NCI-H2081 (cell line): ENCODE measurements at places on chromosomes 3 and 15.

DNA sequence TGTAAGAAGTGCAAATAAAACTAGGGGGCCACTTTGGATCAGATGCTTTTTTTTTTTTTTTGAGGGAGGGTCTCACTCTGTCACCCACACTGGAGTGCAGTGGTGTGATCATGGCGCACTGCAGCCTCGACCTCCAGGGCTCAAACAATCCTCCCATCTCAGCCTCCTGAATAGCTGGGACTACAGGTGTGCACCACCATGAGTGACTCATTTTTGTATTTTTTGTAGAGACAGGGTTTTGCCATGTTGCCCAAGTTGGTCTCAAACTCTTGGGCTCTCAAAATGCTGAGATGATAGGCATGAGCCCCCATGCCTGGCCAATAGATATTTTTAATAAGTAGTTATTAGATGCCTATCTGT, 20.8 kb downstream of the CCR1 start:
- no peak for DNase-seq

GRCh38 chr3:74801924-74802323, 187.5 kb upstream of the CNTN3 start:
- no peak for DNase-seq

GRCh38 chr3:35724106-35724505, 84.8 kb downstream of the ARPP21 start:
- no peak for DNase-seq

GRCh38 chr3:148184798-148185197, 512.9 kb upstream of the AGTR1 start:
- DNase-seq = no peak

- no peak for DNase-seq
These were observed 202.0 kb upstream of the IL12A start for GRCh38 chr3:159786489-159787177.

DNA sequence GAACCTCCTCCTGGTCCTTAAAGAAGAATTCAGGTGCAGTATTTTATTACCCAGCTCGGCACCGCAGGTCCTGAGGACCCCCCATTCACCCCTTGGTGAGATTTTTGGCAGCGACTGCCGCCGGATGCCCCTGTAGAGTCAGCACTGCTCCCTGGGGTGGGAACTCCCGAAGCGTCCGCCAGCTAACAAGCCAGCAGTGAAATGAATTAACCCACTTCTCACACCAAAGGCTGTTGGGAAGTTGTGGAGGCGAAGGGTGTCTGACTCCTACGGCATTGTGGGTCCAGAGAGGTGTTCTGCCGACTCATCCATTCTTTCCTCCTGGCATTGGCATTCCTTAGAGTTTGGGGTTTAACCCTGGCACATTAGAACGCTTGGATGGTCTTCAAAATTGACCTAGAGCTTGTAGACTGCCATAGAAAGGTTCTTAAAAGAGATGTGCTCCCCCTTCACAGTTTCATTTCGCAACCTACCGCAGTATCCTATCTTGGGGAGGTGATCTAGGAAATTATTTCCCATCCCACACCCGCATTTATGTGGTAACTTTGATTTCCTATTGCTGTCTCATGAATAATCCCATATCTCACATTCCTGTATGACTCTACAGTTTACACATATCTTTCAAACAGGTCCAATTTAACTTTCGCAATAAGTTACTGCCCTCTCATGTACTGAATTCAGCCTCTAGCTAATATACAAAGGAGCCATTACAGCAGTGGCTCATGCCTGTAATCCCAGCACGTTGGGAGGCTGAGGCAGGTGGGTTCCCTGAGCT, 879 bp upstream of the EIF5A2 start:
- DNase-seq = no peak

- no peak for DNase-seq
These were observed 174.5 kb upstream of the LYSMD4 start for GRCh38 chr15:99907698-99908097.

GRCh38 chr3:183539811-183540210, 15.7 kb downstream of the KLHL6 start:
- no peak for DNase-seq

DNA sequence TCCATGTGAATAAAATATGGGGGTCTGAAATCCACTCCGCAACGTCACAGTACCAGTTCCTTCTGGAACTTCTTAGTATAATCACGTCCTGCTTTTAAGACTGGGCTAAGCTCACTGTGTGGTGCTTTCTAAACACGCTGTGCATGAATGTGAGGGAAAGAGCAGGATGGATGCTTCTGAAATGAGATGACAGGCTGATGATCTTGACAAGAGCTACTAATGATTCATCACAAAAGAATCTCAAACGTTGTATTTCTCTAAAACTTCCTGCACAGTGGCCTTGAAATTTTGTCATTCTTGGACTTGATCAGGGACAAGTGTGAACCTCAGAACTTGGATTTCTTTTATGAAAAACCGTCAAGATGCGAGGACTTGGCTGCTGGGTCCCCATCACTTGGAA, 221.4 kb downstream of the CADPS start:
- DNase-seq = no peak

- DNase-seq = no peak
These were observed 656.9 kb downstream of the NTRK3 start for GRCh38 chr15:87599616-87600015.

DNA sequence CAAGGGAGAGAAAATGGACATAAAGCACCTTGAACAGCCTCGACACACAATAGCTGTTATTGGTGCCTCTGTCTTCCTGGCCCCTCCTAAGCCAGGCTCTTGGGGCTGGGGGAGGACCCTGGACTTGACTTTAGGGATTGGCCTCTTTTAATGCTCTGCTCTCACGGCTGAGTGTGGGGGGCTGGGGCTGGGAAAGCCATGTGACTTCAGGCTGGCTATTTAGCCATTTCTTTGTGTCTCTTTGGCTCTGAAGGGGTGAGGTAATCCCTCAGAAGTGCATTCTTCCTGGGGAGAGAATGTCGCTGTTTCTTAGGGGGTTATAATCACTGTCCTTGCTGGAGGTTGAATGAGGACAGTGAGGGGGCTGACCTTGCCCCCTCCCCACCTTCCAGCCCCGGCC, 26.2 kb downstream of the MAGEF1 start:
- DNase-seq = no peak
